ENCODE measurements at places on chromosomes 12 and 14.

- DNase-seq: no peak
These were observed 21.6 kb upstream of the AMN start for GRCh38 chr14:102900631-102901571.

DNA sequence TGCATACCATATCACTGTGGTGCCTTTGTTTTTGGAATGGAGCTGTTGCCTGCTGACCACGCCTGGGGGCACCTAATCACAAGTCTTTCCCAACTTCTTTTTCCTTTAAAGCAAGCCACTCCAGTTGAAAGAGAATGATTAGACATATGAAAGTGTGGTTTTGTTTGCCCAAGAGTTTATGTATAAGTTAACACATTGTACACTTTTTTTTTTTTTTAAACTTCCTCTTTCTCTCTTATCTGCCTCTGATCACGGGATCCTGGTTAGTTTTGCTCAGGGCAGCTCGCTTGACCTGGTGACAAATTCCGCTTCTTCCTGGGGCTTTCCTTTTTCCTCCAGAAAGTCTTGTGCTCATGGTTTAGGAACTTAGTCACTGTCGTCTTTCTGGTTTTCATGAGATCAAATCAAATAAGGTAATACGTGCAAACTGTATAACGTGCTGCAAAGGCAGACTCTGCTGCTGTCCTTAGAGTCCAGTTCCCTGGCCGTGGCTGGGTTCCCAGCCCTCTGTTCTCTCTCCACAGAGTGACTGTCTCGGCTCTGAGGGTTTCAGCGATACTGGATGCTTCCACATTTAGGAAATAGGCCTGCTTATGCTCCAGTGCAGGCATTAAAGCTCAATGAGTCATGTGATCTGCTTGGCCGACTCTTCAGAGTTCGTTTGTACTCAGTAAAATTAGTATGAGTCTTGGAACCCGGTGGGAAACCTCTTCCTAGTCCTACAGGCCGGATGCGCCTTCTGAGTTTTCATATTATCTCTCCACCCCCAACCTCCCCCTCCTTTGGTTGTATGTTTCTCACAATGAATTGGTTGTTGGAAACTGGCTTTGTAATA, 15.2 kb downstream of the RASSF3 start:
- DNase-seq: no peak

DNA sequence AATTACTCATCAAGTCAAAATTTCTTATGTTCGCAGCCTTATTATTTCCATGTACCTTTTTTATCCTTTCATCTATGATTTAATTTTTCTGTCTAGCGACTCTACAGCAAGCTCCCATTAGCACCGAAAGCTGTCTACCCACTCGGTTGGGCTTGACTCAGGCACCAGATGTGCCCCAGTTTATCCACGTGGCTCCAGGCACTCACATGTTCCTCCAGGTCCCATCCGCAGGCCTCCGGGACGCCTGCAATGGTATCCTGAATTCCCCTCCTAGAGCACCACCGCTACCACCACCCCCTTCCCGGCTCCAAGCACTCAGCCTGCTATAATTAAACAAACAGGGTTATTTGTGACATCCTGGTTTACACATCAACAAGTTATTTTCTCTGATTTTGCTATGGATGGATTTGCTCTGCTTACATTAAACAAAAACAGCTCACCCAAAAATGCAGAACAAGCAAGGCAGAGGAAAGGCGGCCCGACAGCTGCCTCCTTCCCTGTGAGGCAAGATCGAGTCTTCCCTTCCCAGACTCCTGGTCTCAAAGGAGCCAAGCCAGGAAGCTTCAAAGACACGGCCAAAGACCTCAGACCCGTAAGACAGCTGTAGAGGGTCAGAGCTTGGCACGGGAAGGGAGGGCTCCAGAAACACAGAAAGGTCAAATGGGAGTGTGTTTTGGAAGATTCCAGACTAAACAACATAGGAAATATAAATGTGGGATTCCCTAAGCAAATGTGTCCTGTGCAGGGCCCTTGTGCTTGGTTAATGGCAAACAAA, 253.8 kb downstream of the TTC8 start:
- no peak for DNase-seq

- no peak for DNase-seq
These were observed 101.1 kb downstream of the RFLNA start for GRCh38 chr12:124395986-124396385.

DNA sequence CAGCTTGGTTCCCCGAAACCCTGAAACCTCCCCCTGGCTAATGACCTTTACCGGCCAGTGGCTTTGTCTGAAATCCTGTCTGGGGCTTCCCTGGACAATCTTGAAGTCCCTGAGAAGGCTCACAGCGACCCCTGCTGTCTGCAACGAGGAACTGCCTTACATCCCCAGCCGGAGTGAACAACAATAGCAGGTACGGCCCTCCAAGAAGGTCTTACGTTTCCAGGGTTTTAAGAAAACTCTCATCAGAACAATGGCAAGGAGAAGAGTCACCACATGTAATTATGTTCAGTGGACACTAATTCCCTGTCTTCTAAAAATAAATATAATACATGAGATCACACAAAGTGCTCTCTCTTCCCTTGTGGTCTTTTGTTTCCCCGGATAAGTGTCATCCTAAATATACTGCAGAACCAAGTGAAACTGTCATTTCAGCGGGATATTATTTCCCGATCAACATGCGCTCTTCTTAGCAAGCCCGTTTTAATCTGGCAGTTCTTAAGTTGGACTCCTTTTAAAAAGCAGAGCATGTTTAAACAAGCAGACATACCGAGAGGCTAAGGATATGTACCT, 53.3 kb downstream of the RBM19 start:
- peak; percentile 13 for DNase-seq

DNA sequence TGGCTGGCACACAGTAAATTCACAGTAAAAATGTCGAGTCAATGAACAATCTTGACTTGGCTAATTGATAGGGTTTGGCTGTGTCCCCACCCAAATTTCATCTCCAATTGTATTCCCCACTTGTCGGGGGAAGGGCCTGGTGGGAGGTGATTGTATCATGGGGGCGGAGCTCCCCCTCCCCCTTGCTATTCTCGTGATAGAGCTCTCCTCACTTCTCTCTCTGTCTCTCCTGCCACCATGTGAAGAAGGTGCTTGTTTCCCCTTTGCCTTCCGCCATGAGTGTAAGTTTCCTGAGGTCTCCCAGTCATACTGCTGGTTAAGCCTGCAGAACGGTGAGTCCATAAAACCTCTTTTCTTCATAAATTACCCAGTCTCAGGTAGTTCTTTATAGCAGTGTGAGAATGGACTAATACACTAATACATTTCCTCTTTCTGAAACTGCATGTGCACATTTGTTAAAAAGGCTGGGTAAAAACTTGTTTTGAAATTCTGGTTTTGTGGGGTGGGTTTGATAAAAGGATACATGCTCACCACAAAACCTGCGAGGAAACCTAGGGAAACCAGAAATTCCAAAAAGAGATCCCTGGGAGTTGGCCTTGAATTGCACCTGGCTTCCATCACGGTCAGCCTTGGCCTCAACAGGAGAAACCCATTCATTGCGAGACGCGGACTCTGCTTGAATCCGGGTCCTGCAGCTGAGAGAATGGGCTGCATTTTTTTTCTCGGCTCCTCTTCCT, 16.2 kb upstream of the MYL2 start:
- no peak for DNase-seq

DNA sequence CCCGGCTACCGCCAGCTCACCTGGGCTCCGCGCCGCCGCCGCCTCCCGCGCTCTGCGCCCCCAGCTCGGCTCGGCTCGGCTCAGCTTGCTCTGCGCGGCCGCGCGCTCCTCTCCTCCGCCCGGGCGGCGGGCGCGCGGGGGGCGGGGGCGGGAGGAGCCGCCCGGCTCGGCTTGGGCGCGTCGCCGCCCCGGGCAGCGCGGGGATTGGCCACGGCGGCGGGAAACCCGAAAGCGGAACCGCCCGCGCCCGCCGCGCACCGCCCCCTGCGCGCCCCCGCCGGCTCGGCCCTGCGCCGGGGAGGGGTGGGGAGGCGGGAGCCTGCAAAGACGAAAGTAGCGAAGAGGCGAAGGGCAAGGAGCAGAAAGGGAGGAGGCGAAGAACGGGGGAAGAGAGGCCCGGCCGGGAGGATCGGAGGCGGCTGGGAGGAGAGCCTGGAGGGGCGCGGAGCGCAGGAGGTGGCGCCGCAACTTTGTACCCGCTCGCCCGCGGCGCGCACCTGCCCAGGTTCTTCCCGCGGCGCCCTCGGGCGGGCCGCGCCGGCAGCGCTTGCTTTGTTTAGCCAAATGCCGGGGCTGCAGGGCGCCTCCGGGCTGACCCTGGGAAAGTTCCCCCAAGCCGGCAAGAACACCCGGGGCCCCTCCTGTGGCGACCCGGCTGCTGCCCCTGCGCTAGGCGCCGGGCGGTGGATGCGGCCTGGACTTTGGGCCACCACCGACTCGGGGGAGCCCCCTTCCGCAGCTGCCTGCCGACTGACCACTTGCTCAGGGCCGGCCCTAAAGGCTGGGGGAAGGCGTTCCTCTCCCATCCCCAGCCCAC, at the start of gene CAMKK2:
TSS of gene CAMKK2 (minus strand) at position 92 of the 817 bp plus-strand sequence. CDS start 22,183 bp downstream, outside the sequence.
- peak; percentile 77 for DNase-seq

Data from NCI-H2029 (cell line).